CD4-positive, alpha-beta T cell treated with Interferon alpha-2 for 1 hour (primary cell): ENCODE measurements at places on chromosomes 2 and 18.

GRCh38 chr2:159147690-159148089 lies 138.8 kb downstream of the WDSUB1 start:
- no peak for DNase-seq

- DNase-seq, result no peak
Observed at GRCh38 chr18:64692826-64693225, 543.9 kb upstream of the LINC00305 start.

GRCh38 chr2:59312029-59312428 lies 1070.9 kb upstream of the FANCL start:
- no peak for DNase-seq

- DNase-seq, result no peak
Observed at GRCh38 chr18:13394801-13395200, 176.2 kb downstream of the LDLRAD4 start.
